ENCODE measurements at places on chromosomes 11 and 22. TPM values are rescaled to one million over a fixed set of nuclear protein-coding genes. Genes with fewer than 3 reads are reported as not detected.

DNA sequence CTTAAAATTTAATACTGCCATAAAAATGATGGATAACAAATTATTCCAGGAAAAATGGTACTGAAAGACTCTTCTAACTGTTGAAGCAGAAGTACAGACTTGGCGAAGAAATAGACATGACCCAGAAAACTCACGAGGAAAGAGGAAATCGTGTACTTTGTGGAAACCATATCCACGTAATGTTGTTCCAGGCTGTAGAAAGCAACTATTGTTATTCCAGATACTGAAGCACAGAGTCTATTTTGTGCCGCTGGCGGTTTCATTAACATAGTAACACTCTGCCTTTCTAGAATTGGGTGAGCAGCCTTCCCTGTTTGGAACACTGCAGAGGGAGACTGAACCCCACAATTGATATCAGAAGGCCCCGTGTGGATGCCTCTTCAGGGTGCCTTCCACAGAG lies 310.6 kb downstream of the TBC1D22A start:
- no peaks in the 10 kb centered on the region for H3K27me3 ChIP-seq
- no peaks in the 10 kb centered on the region for H3K4me1 ChIP-seq
- DNase-seq = no peak
- no peaks in the 10 kb centered on the region for H3K36me3 ChIP-seq
- no peak overlapping the region for H3K27ac ChIP-seq
- H3K4me3 ChIP-seq = no peak overlapping the region

DNA sequence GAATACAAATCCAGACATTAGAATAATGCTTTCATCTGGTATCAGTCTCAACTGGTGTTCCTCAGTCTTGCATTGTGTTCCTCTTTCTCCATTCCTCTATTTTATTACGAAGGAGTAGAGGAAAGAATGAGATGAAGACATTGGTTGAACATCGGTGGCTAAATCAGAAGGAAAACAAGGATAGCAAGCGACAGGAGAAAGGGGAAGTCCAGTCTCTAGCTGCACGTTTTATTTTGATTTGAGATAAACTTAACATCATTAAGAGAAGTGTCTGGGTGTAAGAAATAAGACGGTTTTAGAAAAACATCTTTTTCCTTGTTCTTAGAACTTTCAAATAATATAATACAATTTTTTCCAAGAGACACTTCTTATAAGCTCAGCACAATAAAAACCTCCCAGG lies 6.2 kb downstream of the SOX6 start:
- DNase-seq = no peak
- no peak overlapping the region for H3K4me3 ChIP-seq
- no peak overlapping the region for H3K27ac ChIP-seq
- no peaks in the 10 kb centered on the region for H3K4me1 ChIP-seq

DNA sequence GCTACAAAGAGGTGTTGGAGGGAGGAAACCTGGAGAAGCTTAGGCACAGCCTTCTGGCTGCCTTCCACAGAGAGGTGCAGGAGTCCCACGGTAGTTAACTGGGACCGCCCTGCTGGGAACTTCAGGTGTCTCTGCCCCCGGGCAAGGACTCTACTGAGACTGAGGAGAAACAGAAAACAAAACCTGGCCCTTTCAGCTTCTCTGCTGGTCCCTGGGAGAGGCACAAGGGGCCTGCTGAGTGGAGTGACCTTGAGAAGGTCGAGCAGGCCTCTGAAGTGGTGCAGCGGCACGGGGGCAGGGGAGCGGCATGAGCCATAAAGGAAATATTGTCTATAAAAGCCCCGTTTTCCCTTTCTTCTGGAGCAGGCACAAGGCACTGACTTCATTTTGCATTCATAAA lies 38.9 kb downstream of the NTM start:
- no peaks in the 10 kb centered on the region for H3K4me1 ChIP-seq
- no peaks in the 10 kb centered on the region for H3K36me3 ChIP-seq
- no peak overlapping the region for H3K4me3 ChIP-seq
- no peak overlapping the region for H3K27ac ChIP-seq
- no peaks in the 10 kb centered on the region for H3K27me3 ChIP-seq

Gene DRD4
- total RNA-seq = 3.4 TPM

DNA sequence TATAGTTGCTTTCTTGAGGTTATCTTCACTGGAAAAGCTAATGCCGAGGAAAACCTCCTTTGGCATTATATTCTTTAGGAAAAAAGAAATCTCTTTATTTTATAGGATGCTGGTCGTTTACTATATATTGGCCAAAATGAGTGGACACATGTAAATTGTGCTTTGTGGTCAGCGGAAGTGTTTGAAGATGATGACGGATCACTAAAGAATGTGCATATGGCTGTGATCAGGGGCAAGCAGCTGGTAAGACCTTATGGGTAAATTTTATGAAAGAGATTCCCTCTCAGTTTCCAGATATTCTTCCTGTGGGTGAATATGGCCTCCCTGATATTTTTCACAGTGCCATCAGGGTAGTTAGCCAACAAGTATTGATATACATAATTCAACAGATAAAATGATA lies 29.4 kb upstream of the TTC36 start:
- DNase-seq = no peak
- H3K27me3 ChIP-seq = no peaks in the 10 kb centered on the region
- peaks cover 77% of the 10 kb centered on the region for H3K36me3 ChIP-seq
- H3K4me1 ChIP-seq = no peaks in the 10 kb centered on the region

GRCh38 chr11:60469723-60470122 lies 14.1 kb downstream of the MS4A1 start:
- no peak for DNase-seq
- H3K36me3 ChIP-seq = no peaks in the 10 kb centered on the region
- H3K27me3 ChIP-seq = no peaks in the 10 kb centered on the region
- H3K4me3 ChIP-seq = no peak overlapping the region
- H3K4me1 ChIP-seq = no peaks in the 10 kb centered on the region

GRCh38 chr22:19555651-19556050 lies 31.4 kb upstream of the CLDN5 start:
- no peak overlapping the region for H3K4me3 ChIP-seq
- peaks cover 2% of the 10 kb centered on the region for H3K27me3 ChIP-seq
- no peaks in the 10 kb centered on the region for H3K36me3 ChIP-seq

GRCh38 chr11:112520354-112520753 lies 259.7 kb upstream of the PLET1 start:
- H3K4me1 ChIP-seq = no peaks in the 10 kb centered on the region
- H3K36me3 ChIP-seq = no peaks in the 10 kb centered on the region
- no peak overlapping the region for H3K27ac ChIP-seq
- DNase-seq = no peak
- no peak overlapping the region for H3K4me3 ChIP-seq
- H3K27me3 ChIP-seq = no peaks in the 10 kb centered on the region

DNA sequence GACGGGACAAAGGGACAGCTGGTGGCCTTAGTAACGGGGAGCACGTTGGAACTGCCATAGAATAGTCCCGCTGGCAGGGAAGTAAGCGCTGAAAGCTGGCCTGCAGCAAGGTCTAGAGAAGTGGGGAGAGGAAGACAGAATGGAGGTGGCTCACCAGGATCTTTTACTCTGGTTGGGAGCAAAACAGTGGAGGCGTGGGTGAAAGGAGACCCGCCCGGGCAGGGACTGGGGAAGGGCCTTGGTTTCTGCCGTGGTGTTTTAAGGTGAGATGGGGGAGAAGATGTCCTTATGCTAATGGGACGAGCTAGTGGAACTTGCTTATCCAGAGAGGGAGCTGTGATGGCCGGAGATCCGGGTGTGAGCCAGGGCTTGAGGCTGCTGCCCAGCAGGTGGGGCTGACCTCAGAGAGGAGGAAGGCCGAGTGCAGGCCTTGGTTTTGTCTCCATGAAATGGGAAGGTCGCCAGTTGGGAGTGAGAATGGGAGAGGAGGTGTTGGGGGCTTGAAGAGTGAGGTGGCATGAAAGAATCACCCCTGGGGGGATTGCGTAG lies 56.4 kb upstream of the CTTN start:
- no peak overlapping the region for H3K27ac ChIP-seq
- H3K27me3 ChIP-seq = no peaks in the 10 kb centered on the region
- H3K36me3 ChIP-seq = peaks cover 25% of the 10 kb centered on the region
- DNase-seq = no peak
- no peaks in the 10 kb centered on the region for H3K4me1 ChIP-seq

GRCh38 chr11:44399968-44400367 lies 90.0 kb upstream of the ALX4 start:
- DNase-seq = no peak
- H3K27me3 ChIP-seq = no peaks in the 10 kb centered on the region
- H3K36me3 ChIP-seq = no peaks in the 10 kb centered on the region
- H3K4me1 ChIP-seq = no peaks in the 10 kb centered on the region

Gene TPCN2
- total RNA-seq = 18.6 TPM

Gene CHRM4
- 1.1 TPM for total RNA-seq

Gene E2F8
- 11.5 TPM for total RNA-seq

Gene TYMP
- total RNA-seq = 0.46 TPM

GRCh38 chr11:33321422-33321821 lies 64.2 kb downstream of the HIPK3 start:
- no peaks in the 10 kb centered on the region for H3K36me3 ChIP-seq
- no peak overlapping the region for H3K27ac ChIP-seq
- DNase-seq = no peak
- no peaks in the 10 kb centered on the region for H3K27me3 ChIP-seq

GRCh38 chr22:26547426-26547825 lies 35.2 kb upstream of the TFIP11 start:
- H3K4me3 ChIP-seq = no peak overlapping the region
- H3K27me3 ChIP-seq = no peaks in the 10 kb centered on the region
- H3K36me3 ChIP-seq = peaks cover 14% of the 10 kb centered on the region
- DNase-seq = no peak

Gene ISX
- total RNA-seq = not detected

Gene GRAP2
- not detected for total RNA-seq

Gene SPTBN2
- 71.4 TPM for total RNA-seq

Gene PPME1
- total RNA-seq = 64.5 TPM

GRCh38 chr11:2104524-2105440 lies 34.4 kb downstream of the IGF2 start:
- H3K4me1 ChIP-seq = peaks cover 4% of the 10 kb centered on the region
- no peaks in the 10 kb centered on the region for H3K36me3 ChIP-seq
- no peaks in the 10 kb centered on the region for H3K27me3 ChIP-seq
- H3K4me3 ChIP-seq = no peak overlapping the region

GRCh38 chr11:123304828-123305466 lies 109.9 kb upstream of the CLMP start:
- H3K27me3 ChIP-seq = peaks cover 14% of the 10 kb centered on the region
- DNase-seq = no peak
- no peak overlapping the region for H3K4me3 ChIP-seq
- H3K27ac ChIP-seq = no peak overlapping the region

DNA sequence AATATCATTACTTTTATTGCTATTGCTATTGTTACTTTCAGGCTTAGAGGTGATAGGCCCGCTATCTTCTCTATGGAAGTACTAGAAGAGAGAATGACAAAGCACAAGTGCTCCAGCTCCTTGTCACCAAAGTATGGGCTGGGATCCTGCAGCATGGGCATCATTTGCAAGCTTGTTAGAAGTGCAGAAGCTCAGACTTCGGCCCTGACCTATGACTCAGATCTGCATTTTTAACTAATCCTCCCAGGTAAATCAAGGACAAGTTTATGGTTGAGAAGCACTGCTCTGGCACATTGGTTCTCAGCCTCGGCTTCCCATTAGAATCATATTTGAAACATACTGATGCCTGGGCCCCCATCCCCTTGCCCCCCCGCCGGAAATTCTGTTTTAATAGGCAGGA lies 8.6 kb upstream of the ENDOD1 start:
- no peaks in the 10 kb centered on the region for H3K36me3 ChIP-seq
- no peak overlapping the region for H3K4me3 ChIP-seq
- peaks cover 2% of the 10 kb centered on the region for H3K4me1 ChIP-seq
- no peak overlapping the region for H3K27ac ChIP-seq
- no peaks in the 10 kb centered on the region for H3K27me3 ChIP-seq
- DNase-seq = no peak

DNA sequence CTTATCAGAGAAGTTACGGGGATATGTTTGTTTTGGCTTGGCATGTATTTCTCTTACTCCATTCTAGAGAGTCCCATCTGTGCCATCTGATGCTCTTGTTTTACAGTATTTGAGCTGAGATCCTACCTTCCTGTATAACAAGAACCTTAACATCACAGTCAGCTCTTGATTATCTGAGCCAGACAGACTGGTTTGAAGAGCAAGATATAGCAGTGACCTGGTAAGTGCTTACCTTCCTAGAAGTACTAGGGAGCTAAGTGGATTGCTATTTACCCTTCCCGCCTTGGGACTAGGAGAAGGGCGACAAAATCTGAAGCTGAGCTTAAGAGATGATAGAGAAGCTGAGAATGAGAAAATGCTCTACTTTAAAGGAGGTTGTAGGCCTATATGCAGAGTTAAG lies 235.3 kb downstream of the CSNK2A3 start:
- 0 out of 2 replicates have a peak, but pooled peaks cover 4% of the 10 kb centered on the region for H3K4me1 ChIP-seq
- no peaks in the 10 kb centered on the region for H3K27me3 ChIP-seq
- no peak overlapping the region for H3K4me3 ChIP-seq
- H3K36me3 ChIP-seq = no peaks in the 10 kb centered on the region

- no peak overlapping the region for H3K27ac ChIP-seq
- H3K4me1 ChIP-seq = no peaks in the 10 kb centered on the region
- no peaks in the 10 kb centered on the region for H3K36me3 ChIP-seq
- H3K27me3 ChIP-seq = no peaks in the 10 kb centered on the region
- DNase-seq = no peak
Observed at GRCh38 chr11:12420040-12420439, 42.7 kb downstream of the PARVA start.

GRCh38 chr11:109795234-109795633 lies 298.0 kb upstream of the ZC3H12C start:
- DNase-seq = no peak
- H3K36me3 ChIP-seq = no peaks in the 10 kb centered on the region
- no peak overlapping the region for H3K27ac ChIP-seq
- no peaks in the 10 kb centered on the region for H3K27me3 ChIP-seq

- H3K36me3 ChIP-seq = no peaks in the 10 kb centered on the region
- no peaks in the 10 kb centered on the region for H3K27me3 ChIP-seq
- no peaks in the 10 kb centered on the region for H3K4me1 ChIP-seq
- no peak overlapping the region for H3K4me3 ChIP-seq
Observed at GRCh38 chr11:94314064-94314463, 9.7 kb downstream of the IZUMO1R start.
